Cerebellar cortex (tissue), 1 donor: ENCODE measurements at places on chromosomes 4 and X.

- no peak for DNase-seq
Measured at GRCh38 chr4:26715636-26716242, 131.9 kb downstream of the TBC1D19 start.

- DNase-seq, result no peak
Measured at GRCh38 chr4:116016201-116016600, 902.8 kb upstream of the NDST4 start.

DNA sequence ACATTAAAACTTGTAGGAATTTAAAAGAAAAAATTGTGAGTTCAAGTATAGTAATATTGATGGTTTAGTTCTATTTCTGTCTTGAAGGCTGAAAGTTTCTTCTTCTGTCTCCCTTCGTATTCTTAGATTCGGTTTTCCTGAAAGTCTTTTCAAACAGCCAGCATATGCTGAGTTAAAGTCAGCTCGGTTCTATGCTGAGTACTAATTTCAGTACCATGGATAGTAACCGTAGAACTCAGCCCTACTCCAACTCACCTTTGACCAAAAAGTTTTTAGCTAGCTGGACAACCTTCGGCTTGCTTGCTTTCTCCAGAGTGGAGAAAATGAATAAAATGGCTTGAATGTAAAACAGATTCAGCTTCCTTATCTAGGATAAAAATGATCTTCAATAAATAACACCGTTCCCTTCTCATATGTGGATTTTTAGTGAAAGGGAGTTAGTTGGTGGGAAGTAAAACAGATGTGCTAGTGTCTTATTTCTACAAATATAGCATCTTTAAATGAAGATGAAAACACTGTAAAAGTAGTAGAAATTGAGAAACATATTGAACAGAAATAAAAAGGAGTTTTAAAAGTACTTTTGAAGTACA is 5.2 kb downstream of the POU4F2 start:
- DNase-seq, result no peak

DNA sequence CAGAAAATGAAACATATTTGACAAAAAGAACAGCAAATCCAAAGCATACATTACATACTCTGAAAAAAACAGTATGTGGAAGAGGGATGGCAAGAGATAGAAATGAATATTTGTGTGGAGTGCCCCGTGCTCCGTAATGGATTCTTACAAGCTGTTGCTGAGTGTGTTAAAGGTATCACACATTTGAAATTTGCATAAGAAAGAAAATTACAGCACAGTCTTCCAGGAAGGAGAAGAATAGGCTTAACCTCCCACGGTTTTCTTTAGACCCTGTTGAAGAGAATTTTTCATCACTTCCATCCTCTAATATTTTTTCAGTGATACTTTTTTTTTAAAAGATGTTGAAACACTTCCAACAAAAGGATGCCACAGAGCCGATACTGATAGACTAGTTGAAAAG is 1489.4 kb downstream of the RAPGEF2 start:
- no peak for DNase-seq

DNA sequence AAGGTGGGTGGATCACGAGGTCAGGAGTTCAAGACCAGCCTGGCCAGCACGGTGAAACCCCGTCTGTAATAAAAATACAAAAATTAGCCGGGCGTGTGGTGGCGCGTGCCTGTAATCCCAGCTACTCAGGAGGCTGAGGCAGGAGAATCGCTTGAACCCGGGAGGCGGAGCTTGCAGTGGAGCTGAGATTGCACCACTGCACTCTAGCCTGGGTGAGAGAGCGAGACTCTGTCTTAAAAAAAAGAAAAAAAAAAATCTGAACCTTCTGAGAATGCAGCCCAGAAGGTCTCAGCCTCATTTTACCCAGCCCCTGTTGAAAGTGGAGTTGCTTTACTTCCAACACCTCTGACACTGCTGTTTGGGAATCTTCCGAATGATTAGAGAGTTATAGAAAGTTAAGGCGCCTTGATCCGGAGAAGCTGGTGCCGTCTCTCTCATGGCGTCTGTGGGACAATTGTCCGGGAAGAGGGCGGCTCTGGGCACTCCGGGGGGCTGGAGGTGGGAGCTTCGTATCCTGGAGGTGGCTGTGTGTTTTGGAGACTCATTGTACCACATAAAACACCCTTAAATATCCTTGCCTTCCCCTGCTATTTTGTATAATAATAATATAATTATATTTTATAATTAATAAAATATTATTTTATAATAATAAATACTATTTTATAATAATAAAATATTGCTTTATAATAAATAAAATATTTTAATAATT is 92.7 kb upstream of the PPP2R3B start:
- DNase-seq, result no peak

- DNase-seq, result peak; percentile 43
Measured at GRCh38 chr4:82201805-82202641, 171.8 kb downstream of the HNRNPD start.
